ENCODE measurements at places on chromosomes 5 and 9.

- DNase-seq, result no peak
Measured at GRCh38 chr9:117543089-117543488, 128.2 kb upstream of the ASTN2 start.

- peak; percentile 55 for DNase-seq
Measured at GRCh38 chr5:36875790-36876298, 725 bp upstream of the NIPBL start.

GRCh38 chr5:2753452-2754420 is 2.3 kb upstream of the IRX2 start:
- no peak for DNase-seq

DNA sequence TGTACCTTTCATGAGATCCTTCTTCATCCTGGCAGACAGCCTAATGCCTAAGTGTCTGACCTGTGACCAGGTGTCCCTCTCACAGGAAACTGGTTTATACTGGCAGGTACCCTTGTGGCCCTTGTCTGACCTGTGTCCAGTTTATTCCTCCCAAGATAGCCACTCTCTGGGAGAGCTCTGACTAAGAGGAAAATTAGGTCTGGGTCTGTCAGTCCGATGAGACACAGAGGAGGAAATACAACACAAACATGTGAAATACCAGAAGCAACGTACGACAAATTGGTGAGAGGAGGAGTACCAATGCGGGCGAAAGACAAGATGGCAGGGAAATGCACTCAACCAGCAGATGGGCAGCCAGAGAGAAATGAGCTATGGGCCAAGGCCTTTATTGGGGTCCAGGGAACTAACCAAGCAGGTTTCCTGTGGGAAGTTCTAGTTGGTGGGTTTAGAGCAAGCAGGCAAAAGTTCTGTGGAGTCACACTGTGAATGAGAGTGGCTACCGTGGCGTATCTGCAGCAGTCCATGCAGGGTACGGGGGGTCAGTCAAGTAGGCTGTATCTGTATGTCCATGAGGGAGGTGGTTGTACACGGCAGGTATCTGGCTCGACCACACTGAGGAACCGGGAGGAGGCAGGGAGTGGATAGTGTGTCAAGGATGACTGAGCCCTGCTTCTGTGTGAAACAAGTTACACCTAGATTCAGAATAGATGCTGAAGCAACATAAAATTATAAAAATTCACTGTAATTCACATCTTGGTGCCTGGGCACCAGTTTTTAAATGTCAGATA is 109.0 kb downstream of the MLLT3 start:
- no peak for DNase-seq

- DNase-seq, result no peak
Measured at GRCh38 chr9:85743275-85744128, 1.7 kb upstream of the AGTPBP1 start.

- DNase-seq, result no peak
Measured at GRCh38 chr9:10260501-10260900, 352.3 kb downstream of the PTPRD start.

DNA sequence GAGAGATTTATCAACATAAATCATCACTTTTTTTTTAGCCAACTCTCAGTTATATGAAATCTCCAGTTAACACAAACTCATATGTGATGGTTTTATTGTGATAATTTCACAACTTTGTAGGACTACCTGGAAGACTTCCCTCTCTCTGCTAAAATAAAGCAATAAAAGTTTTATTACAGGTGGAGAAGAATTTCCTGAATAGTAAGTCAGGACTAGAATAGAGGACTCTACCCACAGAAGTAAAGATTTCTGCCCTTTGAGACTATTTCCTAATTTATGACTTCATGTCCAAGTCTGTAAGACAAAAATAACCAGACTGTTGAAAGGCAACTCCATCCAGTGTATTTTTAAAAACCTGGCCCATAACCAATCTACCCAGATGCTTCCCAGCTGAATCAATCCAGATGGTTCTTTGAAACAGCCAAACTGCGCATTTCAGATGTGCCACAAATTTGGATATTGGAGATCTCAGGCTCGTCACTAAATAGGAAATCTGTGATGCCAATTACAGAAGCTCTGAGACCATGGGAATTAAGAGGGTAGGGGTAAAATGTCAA is 234.0 kb upstream of the NMUR2 start:
- DNase-seq, result no peak

DNA sequence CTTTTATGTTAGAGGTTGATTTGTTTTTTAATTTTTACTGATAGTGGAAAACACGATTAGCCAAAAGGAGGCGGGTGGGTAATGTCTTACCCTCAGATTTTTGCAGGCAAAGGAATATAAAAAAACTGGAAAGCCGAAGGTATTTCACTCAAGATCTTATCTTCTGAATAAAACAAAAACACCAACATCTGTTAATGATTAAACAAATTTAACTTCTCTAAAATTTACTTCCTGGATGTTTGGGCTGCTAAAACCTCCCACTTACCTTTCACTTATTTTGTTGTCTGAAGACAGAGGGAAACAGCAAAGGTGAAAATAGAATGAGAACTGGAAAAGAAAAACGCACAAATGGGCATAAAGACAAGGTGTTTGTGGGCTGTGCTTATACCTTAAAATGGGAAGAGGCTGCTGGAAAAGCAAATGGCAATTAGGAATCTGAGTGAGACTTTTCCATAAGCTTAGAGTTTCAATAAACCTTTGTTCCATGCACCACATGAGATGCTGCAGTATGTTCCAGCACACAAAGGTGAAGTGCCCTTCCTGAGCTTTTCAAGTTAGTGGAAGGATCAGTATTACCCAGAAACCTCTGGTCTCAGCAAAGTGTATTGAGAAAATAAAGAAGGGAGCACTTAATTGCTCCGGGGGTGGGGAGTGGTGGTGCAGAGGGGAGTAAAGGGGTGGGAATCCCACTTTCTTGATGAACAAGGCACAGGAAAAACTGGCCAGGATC is 298.3 kb downstream of the BNC2 start:
- DNase-seq, result no peak

DNA sequence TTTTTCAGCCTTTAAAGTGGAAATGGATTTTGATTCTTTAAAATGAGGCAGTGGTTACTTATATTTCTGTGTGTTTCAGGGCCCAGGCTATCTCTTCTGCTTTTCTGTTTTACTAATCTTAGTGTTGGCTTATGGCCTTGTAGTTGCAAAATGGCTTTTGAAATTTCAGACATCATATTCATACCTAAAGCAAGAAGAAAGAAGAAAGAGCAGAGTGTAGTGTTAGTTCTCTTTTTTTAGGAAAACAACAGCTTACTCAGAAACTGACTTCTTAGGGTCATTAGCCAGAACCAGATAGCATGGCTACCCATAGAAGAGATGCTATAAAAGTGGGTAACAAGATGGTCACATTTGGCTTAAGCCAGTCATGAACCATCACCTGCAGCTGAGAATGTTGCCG is 20.9 kb downstream of the ZBED3 start:
- no peak for DNase-seq

DNA sequence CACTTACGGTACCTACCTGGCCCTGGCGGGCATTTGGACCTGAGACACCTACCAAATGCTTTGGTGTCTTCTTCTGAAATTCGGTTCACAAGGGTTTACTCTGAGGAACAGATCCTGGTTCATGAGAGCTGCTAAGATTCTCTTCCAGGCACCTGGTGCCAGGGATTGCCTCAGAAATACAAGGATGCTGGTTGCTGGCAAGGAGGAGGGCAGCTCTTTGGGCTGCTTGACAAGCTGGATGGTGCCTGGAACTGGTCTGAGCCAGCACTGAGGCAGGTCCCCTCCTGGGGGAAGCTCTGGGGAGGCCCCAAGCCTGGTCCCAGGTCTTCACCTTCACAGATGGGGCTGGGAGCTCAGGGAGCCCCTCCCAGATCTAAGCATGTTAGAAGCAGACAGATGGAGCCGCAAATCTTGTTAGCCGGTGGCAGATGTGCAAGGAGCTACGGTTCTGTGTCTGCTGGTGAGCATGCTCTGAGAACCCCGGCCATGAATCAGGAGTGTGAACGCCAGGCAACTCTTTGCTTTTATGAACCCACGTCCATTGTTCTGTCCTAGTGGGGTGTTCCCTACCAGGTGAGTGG is 16.3 kb downstream of the FABP6 start:
- no peak for DNase-seq

GRCh38 chr9:77708064-77708815 is 60.1 kb upstream of the GNA14 start:
- DNase-seq, result no peak

GRCh38 chr9:125412166-125412565 is 150.5 kb downstream of the GAPVD1 start:
- DNase-seq, result no peak

- no peak for DNase-seq
Measured at GRCh38 chr5:98556712-98557111, 216.8 kb upstream of the RGMB start.

GRCh38 chr5:168513861-168514428 is 15.2 kb upstream of the FBLL1 start:
- DNase-seq, result no peak

- no peak for DNase-seq
Measured at GRCh38 chr5:89086390-89087086, 203.6 kb upstream of the MEF2C start.

- DNase-seq, result no peak
Measured at GRCh38 chr9:16207161-16207560, 654.3 kb downstream of the CCDC171 start.
